ENCODE measurements at places on chromosomes 5 and 9.
A peak's percentile ranks its signal among the peaks of the same experiment; 100 is the strongest.

DNA sequence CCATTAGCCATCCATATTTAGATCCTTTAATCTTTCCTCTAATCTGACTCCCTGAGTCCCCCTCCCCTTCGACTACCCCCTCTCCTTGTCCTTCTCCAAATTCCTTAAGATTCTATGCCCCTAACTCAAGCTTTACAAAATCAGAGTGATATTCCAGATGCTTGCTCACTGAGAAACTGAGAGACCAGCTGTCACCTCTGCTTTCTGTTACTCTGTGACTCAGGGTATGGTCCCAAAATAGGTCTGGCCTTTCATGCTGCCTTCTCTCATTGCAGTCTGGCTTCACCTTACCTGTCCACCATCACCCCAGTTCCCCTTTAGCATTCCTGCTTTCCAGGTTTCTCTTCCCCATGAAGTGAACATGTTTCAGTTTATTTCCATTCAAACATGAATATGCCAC, 383.3 kb upstream of the SLC30A5 start:
- DNase-seq: peak; percentile 53

DNA sequence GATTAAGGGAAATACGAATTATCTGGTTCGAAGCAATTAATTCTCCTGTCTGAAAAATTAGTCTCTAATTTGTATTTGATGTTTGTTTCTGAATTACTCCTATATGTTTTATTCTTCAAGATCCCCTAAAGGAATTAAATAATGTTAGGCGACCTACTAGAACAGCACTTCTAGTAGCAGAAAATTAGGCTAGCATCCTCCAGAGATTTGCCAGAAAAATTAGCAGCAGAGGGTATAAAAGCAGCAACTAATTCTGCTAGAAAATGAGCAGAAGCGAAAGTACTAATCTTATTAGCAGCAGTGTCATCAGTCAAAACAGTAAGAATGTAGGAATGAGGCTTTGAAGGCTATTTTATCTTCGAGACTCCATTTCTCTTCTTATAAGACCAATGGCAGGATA, 114.3 kb upstream of the PJA2 start:
- no peak for DNase-seq

GRCh38 chr5:72468024-72468423, 39.2 kb downstream of the ZNF366 start:
- DNase-seq: no peak

DNA sequence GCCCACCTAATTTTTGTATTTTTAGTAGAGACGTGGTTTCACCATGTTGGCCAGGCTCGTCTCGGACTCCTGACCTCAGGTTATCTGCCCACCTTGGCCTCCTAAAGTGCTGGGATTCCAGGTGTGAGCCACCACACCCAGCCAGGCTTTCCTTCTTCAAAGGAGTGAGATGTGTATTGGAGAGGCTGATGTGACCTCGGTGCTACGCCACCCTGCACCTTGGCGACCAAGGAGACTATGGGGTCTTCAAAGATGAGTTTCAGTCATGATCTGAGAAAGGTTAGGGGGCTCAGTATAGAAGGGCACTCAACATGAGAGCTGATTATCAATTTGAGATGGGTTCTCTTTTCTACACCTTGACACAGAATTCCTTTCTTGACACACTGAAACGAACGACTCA, 284.2 kb upstream of the WWC1 start:
- no peak for DNase-seq

- no peak for DNase-seq
These were observed 191.8 kb downstream of the TMEM38B start for GRCh38 chr9:105886136-105886535.

- no peak for DNase-seq
These were observed 86.4 kb upstream of the CDH6 start for GRCh38 chr5:31107091-31107518.

DNA sequence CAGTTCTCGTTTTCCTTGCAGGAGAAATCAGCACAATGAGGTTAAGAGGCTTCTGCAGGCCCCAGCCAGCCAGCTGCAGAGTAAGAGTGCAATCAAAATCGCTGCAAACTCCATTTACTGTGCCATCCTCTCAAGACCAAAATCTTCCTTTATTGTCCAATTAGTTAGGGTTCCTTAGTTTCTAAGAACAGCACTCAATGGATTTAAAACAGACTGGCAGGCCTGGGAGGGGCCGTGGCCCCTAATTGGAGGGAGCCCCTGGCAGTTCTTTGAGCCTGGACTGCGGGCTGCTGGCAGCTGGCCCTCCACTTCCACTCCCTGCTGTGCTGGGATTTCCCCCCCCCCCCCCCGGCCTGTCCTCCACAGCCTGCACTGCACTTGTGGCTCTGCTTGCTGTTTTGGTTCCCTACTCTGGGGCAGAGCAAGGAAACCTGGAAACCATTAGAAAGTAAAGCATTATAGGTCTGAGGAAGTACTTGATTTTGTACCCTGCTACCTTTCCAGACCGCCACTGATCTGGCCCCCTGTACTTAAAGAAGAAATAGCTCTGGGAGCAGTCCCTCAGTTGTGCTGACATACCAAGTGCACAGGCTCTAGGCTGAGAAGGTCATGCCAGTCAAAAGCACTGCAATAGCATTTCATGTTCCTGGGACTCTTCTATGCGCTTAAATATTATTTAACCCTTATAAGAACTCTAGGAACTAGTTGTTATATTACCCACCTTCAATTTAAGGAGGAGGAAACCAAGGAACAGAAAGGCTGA, 129.0 kb downstream of the APBA1 start:
- peak; percentile 64 for DNase-seq

DNA sequence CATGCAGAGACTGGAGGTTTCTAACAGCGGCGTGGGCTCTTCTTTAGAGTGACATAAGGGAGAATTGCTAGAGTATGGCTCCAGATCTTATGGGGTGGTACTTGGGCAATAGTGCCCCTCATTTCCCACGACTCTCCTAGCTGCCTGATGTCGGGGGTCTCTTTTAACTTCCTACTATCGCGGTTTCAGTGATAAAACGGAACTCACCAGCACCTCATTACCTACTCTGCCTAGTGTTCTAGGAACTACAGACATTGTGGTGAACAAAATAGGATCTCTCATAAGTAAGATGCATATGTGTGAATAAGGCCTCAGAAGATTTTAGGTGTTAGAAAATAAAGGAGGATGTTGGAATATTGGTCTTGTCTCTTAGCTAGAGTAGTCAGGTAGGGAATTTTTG, 1.1 kb downstream of the ICE1 start:
- DNase-seq: no peak

GRCh38 chr9:116506685-116507084, 180.4 kb upstream of the TRIM32 start:
- DNase-seq: no peak

- DNase-seq: no peak
These were observed 11.2 kb downstream of the ADAMTSL2 start for GRCh38 chr9:133545494-133546286.

Measured in NCI-H524 treated with DMSO at 0.1 percent for 48 hours (cell line).